Kidney capillary endothelial cell (primary cell): ENCODE measurements at places on chromosomes 2 and 18.

DNA sequence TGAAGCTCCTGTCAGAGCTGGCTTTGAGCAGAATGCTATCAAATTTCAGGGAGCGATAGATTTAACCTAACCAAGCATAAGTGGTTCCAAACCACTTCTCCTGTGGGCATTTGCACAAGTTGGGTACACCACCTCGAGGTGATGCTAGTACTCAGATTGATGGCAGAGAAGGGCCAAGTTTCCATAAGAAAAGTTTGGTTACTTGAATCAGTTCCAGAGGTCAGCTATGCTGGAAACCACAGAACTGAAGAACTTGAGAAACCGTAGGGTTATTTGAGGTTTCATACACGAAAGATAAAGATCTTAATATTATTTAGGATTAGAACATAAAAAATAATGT, 238.2 kb upstream of the SOX11 start:
- DNase-seq, result no peak

- no peak for DNase-seq
Measured at GRCh38 chr2:139917690-139918384, 1137.6 kb upstream of the NXPH2 start.

DNA sequence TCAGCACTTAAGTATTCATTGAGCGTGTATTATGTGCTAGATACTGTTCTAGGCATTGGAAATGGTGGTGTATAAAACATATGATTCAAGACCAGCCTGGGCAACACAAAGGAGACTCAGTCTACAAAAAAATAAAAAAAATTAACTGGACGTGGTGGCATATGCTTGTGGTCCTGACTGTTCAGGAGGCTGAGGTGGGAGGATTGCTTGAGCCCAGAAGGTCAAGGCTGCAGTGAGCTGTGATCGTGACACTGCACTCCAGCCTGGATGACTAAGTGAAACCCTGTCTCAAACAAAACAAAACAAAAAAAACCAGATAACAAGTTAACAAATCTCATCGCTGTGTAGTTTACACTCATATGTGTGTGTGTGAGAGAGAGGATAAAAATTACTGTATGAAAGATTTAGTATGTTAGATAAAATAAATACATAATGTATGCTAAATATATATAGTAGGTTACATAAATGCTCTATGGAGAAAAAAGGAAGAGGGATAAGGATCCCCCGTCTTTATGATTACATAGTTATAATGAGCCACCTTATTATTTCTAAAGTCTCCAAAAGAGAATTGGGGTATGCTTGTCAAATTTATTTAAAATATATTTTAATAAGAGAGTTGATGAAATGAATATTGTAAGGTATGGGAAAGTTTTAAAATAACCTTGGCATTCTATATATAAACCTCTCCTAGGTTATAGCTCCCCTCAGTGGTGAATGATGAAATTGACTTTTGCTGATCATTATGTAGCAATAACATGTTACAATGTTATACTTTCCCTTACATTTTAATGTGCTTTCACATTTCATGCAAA, 69.2 kb downstream of the EHBP1 start:
- peak; percentile 75 for DNase-seq

- DNase-seq, result no peak
Measured at GRCh38 chr2:157185476-157186227, 71.9 kb upstream of the GALNT5 start.

- DNase-seq, result no peak
Measured at GRCh38 chr18:3525870-3526420, 76.0 kb downstream of the TGIF1 start.
